Activated CD8-positive, alpha-beta memory T cell treated with anti-CD3 and anti-CD28 coated beads for 1 hour (primary cell): ENCODE measurements at places on chromosomes 4 and X.
A peak's percentile ranks its signal among the peaks of the same experiment; 100 is the strongest.

DNA sequence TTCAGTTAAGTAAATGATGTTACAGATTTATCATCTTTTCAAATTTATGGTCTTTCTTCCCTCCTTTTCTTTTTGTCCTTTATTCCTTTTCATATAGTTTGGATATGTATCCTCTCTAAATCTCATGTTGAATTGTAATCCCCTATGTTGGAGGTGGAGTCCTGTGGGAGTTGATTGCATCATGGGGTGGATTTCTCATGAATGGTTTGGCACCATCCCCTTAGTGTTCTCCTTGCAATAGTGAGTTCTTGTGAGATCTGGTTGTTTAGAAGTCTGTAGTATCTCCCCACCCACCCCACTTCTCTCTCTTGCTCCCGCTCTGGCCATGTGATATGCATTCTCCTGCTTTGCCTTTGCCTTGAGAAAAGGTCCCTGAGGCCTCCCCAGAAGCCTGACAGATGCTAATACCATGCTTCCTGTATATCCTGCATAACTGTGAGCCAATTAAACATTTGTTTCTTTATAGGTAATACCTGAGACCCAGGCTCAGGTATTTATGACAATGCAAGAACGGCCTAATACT, 236.7 kb downstream of the PRDM5 start:
- DNase-seq = no peak

- no peak for DNase-seq
Observed at GRCh38 chrX:2712428-2712827, 21.3 kb downstream of the CD99 start.

DNA sequence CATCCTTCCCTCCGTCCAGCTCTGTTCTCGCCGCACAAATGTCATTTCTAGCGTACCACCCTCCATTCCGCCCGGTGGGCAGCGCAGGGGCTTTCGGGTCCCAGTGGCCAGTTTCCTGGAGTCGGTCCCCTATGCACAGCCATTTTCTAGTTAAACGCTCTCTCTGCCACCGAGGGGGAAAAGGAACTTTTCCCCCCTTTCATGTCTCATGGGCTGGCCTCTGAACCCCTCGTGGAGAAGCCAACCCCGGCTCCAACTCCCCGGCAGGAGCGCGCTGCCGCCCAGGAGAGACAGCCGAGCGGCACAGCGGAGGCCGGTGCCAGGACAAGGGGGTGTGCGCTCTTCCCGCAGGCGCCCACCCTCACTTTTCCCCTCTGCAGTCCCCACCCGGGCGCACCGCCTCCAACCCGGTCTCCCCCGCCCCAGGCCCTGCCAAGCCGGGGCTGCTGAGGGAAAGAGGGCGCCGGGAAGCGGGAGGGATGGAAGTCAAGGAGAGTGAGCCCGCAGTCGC, 662 bp downstream of the APBB2 start:
- no peak for DNase-seq

- no peak for DNase-seq
Observed at GRCh38 chr4:154741131-154741665, 2.6 kb upstream of the LRAT start.

DNA sequence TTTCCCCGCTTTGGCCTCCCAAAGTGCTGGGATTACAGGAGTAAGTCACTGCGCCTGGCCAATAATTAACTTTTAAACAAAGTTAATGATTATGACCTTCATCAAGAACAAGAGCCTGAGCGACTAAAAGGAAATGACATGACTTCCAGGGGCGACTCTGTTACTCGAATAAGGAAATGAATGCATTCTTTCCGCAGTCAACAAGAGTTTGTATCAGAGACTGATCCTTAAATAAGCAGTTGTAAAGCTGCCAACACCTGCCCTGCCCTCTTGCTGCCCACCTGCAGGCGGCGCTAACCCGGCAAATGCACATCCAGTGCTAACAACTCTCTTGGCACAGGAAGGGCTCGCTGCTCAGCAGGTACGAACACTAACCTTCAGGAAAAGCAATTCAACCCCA, 27.3 kb downstream of the WDR1 start:
- DNase-seq = no peak

DNA sequence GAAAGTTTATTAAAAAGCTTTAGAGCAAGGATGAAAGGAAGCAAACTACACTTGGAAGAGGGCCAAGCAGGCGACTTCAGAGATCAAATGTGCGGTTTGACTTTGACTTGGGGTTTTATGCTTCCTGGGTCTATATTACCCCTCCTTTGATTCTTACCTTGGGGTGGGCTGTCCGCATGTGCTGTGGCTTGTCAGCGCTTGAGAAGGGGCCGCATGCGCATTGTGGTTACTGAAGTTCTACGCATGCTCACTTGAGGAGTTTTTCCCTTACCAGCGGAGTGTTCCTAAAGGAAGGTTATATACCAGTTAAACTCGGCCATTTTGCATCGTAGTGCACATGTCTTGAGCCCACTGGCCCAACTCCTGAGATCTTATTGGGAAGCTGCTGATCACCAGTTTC, 9.9 kb downstream of the ZNF157 start:
- peak; percentile 42 for DNase-seq

- DNase-seq = no peak
Observed at GRCh38 chr4:157996061-157997028, 176.5 kb downstream of the GASK1B start.

GRCh38 chrX:38798956-38799355, 2.3 kb upstream of the MID1IP1 start:
- no peak for DNase-seq

DNA sequence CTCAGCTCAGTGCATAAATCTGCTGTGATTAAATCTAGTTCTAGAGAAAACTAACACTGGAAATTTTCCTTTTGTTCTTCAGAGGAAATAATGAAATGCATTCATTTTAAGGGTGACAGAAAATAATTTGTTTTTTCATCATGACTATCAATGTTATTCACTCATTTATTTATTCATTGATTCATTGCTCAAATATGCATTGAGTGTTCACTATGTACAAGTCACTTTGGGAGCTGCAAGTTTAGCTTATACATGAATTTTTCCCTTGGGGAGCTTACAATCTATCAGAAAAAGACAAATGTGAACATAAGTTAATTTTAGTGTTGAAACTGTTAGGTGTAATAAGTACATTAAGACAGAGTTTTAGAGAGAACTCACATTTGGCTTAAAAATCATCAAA, 897.8 kb downstream of the CENPC start:
- no peak for DNase-seq

- DNase-seq = peak; percentile 37
Observed at GRCh38 chr4:56907489-56908205, at the start of gene REST. Gene REST (plus strand): TSS chr4:56907900. CDS start chr4:56910639, 2,739 bp downstream.

DNA sequence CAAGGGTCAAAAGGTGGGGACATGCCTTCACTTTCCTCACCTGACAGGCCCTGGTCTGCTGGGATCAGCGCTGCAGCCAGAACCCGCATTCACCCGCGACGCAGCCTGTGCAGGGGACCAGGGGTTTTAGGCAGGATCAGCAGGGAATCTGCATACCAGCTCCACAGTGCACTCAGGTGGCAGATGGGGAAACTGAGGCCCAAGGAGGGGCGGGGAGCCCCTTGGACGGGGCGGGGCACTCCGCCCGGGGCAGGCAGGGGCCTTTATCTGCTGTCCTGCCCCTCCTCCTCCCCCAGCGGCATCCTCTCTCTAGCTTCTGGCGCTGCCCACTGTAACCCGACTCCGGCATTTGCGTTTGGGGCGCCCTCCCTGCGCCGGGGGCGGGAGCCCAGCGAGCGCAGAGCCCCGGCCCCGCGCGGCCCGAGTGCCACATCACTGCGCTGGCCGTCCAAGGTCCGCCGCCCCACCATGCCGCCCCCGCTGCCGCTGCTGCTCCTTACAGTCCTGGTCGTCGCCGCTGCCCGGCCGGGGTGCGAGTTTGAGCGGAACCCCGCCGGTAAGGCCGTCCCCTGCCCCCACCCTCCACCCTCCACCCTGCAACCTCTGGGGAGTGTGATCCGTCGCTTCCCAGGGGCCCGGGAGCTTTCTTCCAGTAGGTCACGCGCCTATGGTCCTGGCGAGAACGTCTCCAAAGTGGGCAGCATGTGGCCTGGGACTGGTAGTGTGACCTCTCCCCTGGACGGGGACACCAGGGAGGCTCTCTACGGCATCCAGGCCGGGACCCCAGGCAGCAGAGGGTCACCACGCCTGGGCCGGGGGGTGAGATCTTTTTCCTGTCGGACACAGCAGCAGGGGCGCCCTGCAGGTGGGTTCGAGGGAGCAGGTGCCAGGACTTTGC, at the start of gene CPZ:
TSS of gene CPZ (plus strand) at position 400 of the 898 bp plus-strand sequence. CDS start at position 469, 69 bp downstream.
- no peak for DNase-seq

DNA sequence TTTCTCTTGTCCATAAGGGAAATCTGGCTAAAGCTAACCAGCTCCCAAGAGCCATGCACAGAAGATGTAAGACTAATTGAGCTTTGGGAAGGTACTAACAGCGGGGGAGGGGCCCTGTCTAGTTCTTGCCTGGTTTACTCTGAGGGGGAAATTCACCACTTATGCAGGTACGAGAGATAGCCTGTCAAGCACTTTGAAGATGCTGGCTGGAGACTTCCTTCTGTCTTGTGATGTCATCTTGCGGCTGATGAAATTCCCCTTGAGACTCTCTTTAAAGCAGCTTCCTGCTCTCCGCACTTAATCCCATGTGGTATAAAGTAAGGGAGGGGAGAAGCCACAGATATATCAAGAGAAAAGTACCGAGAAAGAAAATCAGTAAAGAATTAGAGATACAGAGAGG, 345.3 kb downstream of the MAPK10 start:
- no peak for DNase-seq

DNA sequence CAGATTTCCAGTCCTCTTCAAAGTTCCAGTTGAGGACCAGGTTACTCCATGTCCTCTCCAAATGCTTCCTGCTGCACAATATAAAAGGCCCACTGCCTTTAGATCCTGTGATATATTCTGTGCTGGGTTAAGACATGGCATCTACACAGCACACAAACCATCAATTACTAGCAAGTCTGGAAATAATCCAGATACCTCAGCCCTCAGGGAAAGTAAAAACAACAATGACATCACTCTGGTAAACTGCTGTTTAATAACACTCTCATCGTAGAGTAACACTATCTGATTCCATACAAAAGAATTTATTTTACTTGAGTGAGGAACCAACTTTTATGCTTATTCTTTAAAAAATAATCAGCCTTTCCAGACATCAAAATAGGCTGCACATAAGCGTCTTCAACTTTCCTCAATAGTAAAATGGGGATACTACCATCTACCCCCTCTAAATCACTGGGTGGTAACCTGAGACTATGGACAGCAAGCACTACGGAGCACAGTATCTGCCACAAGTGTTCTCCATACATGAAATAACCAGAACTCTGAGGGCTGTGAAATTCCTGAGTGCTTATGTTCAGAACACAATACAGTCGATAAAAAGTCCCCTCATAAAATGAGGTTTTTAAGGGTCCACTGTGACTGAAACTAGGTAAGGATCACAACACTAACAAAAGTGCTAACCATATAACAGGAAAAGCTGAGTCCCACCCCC, 53.4 kb downstream of the ABCG2 start:
- DNase-seq = no peak

- DNase-seq = no peak
Observed at GRCh38 chr4:90002441-90003062, 107.9 kb downstream of the MMRN1 start.

DNA sequence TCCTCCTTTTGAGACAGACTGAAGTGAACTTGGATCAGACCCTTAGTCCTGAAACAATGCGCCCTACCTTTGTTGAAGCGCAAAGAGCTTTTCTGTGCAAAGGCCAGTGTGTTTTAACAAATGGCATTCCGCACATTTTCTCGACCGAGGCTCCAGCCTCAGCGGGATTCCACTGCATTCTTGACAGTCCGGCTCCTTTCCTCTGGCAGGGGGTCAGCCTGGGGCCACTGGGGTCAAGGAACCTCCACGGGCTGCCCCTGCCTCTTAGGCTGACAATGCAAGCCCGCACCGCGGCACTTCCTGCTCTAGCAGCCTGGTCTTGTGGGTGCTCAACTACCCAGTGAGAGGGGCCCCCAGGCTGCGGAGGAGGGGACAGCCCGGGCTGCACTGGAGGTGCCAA, 47.2 kb upstream of the TFDP3 start:
- DNase-seq = no peak

DNA sequence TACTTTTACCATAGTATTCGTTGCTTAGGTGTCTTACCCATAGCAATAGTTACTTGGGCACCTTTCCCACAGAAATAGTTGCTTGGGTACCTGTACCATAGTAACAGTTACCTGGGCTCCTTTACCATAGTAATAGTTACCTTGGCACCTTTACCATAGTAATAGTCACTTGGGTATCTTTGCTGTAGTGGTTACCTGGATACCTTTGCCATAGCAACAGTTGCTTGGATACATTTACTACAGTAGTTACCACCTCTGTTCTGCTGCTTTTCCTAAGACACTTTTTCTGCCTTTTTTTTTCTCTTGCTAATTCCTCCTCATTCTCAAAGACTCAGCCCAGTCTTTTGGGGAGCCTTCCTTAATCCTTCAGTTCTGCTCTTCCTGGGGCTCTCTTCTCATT, 272.8 kb upstream of the PUDP start:
- no peak for DNase-seq

- no peak for DNase-seq
Observed at GRCh38 chr4:5812506-5813229, 80.2 kb downstream of the CRMP1 start.

GRCh38 chrX:118286066-118286762, 59.7 kb upstream of the WDR44 start:
- DNase-seq = no peak

DNA sequence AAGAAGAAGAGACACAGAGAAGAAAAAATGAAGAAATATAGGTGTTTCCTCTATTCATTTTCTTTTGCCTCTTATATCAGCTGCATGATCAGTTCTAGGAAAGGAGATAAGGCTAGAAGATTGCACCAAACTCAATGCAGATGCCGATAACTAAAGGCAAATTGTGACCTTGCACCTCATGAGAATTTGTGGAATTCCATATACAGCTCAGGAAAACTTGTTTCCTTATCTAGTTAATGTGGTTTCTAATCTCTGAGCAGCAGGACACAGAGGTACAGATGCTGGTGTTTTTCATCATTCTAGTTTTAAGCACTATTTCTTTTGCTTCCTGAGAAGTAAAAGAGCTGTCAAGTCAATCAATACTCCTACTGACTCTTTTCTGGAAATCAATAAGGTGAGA, 104.6 kb upstream of the NWD2 start:
- no peak for DNase-seq

GRCh38 chr4:38904682-38905081, 37.1 kb downstream of the FAM114A1 start:
- no peak for DNase-seq

DNA sequence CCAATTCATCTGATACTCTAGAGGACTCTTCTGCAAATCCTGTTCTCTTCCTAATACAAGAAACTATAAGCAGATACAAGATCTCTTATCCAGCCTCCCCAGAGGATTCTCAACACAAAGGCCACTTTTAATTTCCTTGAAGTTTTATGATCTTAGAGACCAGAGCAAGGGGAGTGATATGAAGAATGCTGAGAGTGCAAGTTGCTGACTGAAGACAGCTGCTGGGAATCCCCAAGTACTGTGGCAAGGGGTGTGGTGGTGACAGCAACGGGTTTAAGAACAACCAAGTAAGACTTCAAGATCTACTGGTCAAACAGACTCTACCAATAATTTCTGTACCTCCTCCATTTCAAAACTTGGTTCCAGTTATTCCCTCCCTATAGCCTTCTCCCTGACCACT, 7.0 kb downstream of the AMMECR1 start:
- DNase-seq = no peak
